ENCODE measurements at places on chromosomes 13 and 19. TPM values are rescaled to one million over a fixed set of nuclear protein-coding genes. Genes with fewer than 3 reads are reported as not detected.

Gene PSG4
- total RNA-seq = not detected

Gene YJEFN3
- 11.2 TPM for total RNA-seq

Gene HIPK4
- not detected for total RNA-seq

Gene CYP2S1
- 6.7 TPM for total RNA-seq

Gene OR7D2
- total RNA-seq = not detected

Gene CEACAM20
- not detected for total RNA-seq

Gene GGN
- total RNA-seq = 0.78 TPM

Gene SYNE4
- 9.3 TPM for total RNA-seq

Gene SLC25A41
- not detected for total RNA-seq

Gene ZNF254
- 39.9 TPM for total RNA-seq

Gene CCL25
- total RNA-seq = not detected

Gene ZNF285
- total RNA-seq = 0.99 TPM

Gene CYP4F8
- total RNA-seq = 0.26 TPM

Data from body of pancreas (tissue), 4 donors.